Bladder microvascular endothelial cell (primary cell): ENCODE measurements at places on chromosomes 7 and 10. TPM values are rescaled to one million over a fixed set of nuclear protein-coding genes. Genes with fewer than 3 reads are reported as not detected.

GIMAP5 gene
- total RNA-seq, result 128 and 150 TPM in 2 replicates

COL28A1 gene
- total RNA-seq, result under 0.01 TPM in 1 of 2 replicates, not detected in the other

IFIT1B gene
- total RNA-seq, result not detected in 2 replicates

ADAM12 gene
- 0.16 and 0.63 TPM in 2 replicates for total RNA-seq

ACTR3C gene
- 0.16 and 5.4 TPM in 2 replicates for total RNA-seq

PDE6C gene
- not detected in 2 replicates for total RNA-seq
